T-helper 1 cell (primary cell): ENCODE measurements at places on chromosomes 5 and 9.

DNA sequence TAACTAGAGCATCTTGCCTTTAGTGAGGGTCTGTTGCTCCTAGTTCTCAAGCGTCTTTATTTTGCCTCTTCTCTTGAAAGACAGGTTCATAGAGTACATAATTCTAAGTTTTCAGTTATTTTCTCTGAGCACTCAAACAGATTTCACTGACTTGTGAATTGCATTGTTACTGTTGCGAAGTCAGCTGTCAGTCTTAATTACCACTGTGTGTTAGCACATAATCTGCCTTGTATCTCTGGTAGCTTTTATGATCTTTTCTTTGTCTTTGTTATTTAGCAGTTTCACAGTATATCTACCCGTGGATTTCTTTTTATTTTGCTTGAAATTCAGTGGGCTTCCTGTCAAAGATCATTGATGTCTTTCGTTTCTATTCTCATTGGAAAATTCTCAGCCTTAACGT is 192.9 kb downstream of the TTLL11 start:
- no peak for DNase-seq

- DNase-seq: no peak
Measured at GRCh38 chr5:71946343-71947030, 160.8 kb upstream of the MAP1B start.

DNA sequence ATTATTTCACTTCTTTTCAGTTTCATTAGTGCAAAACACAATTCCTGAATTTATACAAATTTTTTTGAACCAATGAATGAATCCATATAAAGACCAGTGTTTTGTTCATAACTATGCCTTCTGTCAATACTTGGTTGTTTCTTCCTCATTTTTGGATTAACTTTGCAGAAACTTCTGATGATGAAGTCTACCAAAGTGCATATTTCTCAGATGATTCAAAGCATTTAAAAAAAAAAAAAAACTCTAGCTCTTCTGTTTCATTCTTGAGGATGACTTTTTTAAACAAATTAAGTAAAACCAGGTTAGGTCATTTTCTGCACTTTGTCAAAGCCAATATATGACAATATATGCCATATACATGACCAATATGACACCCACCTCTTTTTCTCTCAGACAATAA is 92.6 kb downstream of the CHSY3 start:
- no peak for DNase-seq

GRCh38 chr9:111301195-111301594 is 28.8 kb downstream of the OR2K2 start:
- no peak for DNase-seq

DNA sequence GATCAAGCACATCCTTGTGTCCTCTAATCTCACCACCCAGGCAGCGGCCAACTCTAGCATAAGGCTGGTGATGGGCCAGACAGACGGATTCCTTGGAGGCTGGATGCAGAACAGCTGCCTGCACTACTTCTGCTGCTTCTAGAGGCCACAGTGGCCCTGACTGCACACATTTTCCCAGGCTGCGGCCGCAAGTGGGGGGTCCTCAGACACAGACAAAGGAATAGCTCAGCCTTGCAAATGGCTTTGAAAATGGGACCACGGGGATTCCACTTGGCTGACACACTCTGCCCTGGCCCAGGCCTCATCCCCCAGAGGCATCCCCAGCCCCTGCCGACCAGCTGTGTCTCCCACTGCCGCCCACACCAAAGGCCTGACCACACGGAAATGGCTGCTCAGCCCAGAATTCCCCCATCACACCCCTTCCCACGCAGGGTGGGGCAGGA is 540.8 kb downstream of the BNC2 start:
- no peak for DNase-seq

DNA sequence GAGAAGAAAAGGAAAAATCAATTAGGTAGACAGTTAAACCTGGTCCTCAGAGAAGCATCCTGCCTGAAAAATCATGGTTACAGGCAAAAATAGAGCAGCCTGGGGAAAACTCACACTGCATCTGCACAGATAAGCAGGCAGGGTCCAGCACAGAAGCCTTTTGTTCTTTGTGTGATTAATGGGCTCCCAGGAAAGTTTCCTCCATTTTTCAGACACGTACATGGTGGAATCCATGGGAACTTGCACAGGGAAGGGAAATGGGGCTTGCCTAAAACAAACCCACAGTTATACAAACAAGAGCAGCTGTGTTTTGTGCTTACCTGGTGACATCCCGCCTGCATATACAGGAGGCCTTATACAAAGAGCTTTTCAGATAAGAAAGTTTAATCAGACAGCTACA is 243.9 kb upstream of the ATP10B start:
- no peak for DNase-seq

- no peak for DNase-seq
Measured at GRCh38 chr9:108526518-108526917, 329.3 kb downstream of the ACTL7B start.

DNA sequence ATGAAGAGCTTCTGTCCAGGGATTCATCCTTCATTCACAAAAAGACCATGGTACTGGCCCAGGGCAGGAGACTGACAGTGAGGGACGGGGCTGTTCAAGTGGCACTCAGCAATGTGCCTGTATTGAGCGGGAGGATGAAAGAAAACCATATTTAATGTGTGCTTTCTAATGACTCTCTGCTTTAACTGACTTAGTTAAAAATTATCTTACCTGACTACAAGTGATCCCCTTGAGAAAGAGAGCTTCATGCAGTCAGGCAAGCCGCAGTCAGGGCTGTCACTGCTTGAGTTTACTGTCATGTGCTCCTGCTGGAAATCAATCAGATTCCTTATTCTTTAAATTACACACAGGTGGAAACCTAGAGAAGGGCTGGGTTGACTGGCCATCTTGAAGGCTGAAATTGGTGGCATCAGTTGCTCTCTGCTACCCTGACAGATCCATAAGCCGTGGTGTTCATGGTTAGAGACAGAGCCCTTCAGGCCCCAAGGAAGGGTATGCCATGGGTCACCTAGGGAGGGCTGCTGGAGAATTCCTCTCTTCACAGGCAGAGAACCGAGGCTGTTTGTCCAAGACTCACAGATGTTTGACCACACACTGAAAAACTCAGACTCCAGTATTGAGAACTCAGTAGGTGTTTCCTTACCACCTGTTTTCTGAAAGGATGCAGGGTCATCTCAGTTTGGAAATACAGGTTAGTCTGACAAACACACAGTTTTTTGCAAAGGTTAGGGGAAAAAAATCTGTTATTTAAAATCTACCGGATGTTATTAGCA is 70.9 kb downstream of the TRIO start:
- no peak for DNase-seq

DNA sequence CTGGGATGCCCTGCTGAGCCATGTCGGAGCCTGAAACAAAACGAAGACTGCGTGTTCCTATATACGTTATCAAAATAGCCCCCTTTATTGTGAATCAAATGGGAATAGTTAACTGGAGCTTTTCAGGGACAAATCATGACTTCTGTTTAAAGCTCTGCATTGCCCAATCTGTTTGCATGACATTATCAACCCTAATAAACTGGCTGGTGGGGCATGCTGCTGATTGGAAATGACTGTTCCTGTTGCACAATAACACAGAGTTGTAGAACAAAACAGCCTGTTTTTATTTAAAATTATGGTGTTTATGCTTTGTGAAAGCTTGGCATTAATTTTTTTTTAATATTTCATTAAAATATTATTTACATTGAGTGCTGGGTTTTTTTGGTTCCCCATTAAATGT is 215.5 kb downstream of the TMEM167A start:
- DNase-seq: no peak

DNA sequence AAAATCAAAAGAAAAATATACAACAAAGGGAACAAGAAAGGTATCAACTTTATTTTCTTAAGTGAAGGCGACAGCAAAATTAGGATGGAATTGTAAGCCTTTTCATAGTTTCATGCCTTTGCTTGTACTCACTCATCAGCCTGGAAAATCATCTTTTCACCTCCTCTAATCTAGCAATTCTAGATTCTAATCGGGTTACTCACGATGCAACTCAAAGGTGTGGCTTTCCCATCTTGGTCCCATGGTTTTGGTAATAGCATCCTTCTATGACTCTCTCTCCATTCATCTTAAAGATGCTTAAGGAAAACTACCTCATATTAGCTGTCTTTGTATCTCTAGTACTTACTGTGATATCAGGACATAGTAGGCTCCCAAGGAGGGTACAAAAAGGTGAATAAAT is 30.5 kb downstream of the DNAH5 start:
- DNase-seq: no peak

GRCh38 chr5:72586788-72587530 is 79.7 kb upstream of the ZNF366 start:
- DNase-seq: no peak

- DNase-seq: no peak
Measured at GRCh38 chr9:112502175-112502946, 15.7 kb downstream of the KIAA1958 start.

DNA sequence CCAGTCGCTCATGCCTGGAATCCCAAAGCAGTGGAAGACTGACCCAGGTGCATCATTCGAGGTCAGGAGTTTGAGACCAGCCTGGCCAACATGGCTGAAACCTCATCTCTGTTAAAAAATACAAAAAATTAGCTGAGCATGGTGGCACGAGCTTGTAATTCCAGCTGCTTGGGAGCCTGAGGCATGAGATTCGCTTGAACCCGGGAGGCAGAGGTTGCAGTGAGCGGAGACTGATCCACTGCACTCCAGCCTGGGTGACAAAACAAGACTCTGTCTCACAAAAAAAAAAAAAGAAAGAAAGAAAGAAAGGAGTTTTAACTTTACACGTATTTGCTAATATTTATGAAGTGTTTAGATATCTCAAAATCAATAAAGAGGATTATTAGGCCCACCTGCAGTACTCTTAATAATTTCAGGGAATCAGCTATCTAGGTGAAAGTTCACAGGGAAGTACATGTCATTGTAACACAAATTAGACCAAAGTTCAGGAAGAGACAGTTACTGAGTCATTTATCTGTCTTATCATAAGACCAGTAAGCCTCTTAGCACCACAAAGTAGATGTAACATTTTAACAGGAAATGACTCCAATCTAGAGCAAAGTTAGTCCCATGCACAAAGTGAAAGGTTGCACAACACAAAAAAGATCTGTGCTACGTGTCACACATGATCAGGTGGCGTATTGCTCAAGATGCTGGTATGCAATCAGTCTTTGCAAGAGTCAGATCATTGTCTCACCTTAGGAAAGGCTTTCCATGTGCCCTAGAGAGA is 34.1 kb upstream of the PLIN2 start:
- no peak for DNase-seq

DNA sequence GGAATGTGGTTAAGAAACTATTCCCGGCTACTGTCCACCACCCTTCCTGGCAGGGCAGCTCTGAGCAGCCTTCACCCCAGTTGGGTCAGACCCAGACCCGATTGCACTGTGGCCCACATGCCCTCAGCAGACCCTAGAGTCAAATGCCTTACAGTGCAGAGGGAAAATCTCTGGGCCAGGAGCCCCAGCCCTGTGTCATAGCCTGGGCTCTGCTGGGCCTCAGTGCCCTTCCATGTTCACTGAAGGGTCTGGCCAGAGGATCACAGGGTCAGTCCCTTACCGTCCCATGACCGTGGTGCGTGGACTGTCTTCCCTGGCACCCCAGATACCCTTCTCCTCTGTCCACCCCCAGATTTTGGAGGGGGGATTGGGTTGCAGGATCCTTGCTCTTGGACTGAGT is 73.5 kb upstream of the COL5A1 start:
- no peak for DNase-seq

DNA sequence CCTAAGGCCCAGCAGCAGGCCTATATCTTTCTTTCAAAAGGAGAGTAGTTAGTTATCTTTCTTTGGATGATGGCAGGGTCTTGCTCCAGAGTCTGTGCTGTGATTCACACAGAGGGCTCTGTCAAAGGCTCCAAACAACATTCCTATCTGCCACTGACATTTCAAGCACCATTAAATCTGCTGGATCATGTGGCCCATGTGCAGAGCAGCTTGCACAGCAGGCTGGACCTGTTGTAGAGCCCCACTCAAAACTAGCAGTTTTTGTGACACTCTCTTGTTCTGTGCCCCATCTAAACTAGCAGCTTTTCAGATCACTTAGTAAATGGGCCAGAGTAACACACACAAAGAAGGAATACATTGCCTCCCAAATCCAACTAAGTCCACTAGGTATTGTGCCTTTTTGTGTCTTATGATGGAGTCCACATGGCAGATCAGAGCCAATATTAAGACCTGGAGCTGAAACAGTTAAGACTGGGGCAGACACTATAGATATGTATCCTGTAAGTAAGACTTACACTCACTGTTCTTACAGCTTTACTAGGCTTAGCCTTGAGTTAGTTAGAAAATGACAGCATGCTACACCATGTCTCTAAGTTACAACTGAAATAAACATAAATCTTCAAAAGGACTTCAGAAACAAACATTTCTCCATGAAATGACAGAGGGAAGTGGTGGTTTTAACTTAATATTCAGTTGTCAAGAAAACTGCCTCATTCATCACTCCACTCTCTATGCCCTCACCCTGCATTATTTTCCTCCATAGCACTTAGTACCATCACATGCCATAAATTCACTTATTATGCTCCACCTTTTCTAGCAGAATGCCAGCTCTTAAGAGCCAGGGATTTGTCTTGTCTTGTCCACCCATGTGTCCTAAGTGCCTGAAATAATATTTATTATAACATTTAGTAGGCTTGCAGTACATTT is 400.9 kb downstream of the RAB3C start:
- no peak for DNase-seq

GRCh38 chr9:130847306-130848217 is 12.5 kb downstream of the ABL1 start:
- no peak for DNase-seq

DNA sequence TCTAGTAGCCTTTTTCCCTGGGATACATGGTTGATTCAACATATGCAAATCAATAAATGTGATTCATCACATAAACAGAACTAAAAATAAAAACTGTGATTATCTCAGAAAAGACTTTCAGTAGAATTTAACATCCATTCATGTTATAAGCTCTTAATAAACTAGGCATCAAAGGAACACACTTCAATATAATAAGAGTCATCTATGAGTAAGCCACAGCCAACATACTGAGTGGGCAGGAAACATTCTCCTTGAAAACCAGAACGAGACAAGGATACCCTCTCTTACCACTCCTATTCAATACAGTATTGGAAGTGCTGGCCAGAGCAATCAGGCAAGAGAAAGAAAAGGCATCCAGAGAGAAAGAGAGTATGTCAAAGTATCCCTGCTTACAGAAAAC is 239.9 kb downstream of the ATPSCKMT start:
- no peak for DNase-seq

GRCh38 chr5:14896131-14896530 is 24.6 kb upstream of the ANKH start:
- DNase-seq: no peak

- DNase-seq: no peak
Measured at GRCh38 chr9:137970098-137970497, 92.5 kb downstream of the CACNA1B start.
